ENCODE measurements at places on chromosomes 12 and 14.

DNA sequence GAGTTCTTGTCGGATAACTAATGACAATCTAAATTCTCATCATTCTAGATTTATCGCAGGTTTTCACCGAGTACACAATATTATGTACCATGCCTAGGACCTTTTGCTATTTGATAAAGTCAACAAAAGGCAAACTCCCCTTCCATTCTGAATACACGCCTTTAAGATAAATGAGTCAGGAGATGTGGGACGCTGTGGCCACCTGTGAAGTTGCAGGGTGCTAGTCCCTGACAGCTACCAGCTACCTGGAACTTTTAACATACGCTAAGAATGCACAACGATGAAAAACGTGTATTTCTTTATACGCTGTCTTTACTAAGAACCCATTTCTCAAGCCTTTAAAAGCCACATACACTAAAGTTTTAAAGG lies 678 bp downstream of the MDM1 start:
- no peaks in the 10 kb centered on the region for H3K27me3 ChIP-seq
- H3K27ac ChIP-seq: no peak overlapping the region

DNA sequence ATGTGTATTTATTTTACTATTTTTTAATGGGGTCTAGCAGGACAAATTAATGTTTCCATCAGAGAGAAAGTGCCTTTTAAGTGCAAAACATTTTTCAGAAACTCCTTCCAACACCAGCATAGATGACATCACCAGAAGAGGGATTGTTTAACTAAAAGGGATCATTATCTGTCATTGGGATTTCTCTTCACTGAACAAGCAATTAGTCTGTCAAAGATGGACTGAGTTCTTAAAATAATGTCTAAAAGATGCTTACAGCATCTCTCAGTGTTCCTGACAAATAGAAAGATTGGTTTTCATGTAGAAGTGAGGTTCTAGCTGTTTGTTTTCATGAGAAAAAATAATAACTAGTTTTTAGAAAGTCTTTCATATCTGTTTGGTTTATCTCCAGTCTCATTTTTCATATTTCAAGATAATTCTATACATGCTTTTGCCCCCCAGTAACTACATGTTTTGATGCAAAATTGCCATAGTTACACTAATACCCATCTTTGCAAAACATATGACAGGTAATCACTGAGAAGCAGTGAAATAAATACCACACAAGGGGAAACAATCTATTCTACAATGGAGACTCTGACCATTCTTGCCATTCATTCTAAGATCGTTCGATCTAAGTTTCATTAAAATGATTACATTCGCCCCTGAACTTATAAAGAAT lies 850.3 kb downstream of the GALC start:
- H3K27me3 ChIP-seq: no peaks in the 10 kb centered on the region
- H3K4me3 ChIP-seq: no peak overlapping the region
- H3K36me3 ChIP-seq: no peaks in the 10 kb centered on the region
- H3K4me1 ChIP-seq: no peaks in the 10 kb centered on the region
- no peak overlapping the region for H3K27ac ChIP-seq
- DNase-seq: no peak

DNA sequence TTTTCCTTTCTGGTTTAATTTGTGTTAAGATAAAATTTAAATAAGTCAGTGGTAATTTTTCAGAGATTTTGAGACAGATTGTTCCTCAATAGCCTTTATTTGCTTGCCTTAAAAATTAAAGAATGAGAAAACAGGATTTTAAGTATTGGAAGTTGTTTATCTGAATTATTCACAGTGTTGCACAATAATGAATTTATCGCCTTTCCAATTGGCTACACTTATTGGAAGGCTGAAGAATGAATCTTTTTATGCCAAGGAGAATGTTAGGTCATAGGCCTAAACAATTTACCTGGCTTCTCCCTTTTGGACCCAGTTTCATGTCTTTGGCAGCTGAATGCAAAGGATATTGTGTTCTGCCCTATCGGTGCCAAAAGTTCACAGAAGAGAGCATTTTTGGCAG lies 250.2 kb downstream of the NPAS3 start:
- no peaks in the 10 kb centered on the region for H3K36me3 ChIP-seq
- no peak overlapping the region for H3K4me3 ChIP-seq

GRCh38 chr12:49031573-49032161 lies 13.1 kb upstream of the PRKAG1 start:
- H3K4me3 ChIP-seq: no peak overlapping the region
- peaks cover 80% of the 10 kb centered on the region for H3K36me3 ChIP-seq
- DNase-seq: no peak
- H3K4me1 ChIP-seq: no peaks in the 10 kb centered on the region

GRCh38 chr12:92070054-92070863 lies 75.4 kb downstream of the BTG1 start:
- H3K4me1 ChIP-seq: no peaks in the 10 kb centered on the region
- H3K27me3 ChIP-seq: no peaks in the 10 kb centered on the region

DNA sequence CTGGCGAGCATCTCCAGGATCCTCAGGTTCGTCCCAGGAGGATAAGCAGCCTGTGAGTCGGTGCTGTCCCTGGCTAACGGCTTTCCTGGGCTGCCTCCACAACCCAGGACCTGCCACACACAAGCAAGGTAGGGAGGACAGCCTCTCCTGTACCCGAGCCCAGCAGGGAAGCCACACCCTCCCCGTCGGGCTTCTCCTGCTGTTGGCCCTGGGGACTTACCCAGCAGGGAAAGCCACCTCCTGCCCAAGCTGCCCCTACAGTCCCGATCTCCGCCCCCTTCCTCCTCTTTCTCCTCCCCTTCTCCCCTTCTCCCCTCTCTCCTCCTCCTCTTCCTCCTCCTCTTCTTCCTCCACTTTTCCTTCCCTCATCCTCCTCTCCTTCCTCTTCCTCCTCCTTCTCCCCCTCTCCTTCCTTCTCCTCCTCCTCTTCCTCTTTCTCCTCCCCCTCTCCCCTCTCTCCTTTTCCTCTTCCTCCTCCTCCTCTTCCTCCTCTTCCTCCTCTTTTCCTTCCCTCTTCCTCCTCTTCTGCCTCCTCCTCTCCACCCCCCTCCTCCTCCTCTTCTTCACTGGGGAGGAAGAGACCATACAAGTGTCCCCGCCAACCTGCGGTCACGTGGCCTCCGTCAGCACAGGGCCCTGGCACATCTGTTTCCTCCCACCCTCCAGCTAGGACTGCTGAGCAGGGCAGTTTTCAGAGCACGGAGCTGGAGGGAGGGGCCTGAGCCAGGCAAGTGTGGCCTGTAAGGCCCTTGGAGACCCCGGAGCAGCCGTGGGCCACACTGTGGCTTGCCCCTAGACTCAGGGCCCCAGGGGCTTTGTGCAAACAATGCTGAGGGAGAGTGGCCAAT lies 17.3 kb upstream of the RFLNA start:
- H3K27ac ChIP-seq: no peak overlapping the region
- H3K4me1 ChIP-seq: peaks cover 6% of the 10 kb centered on the region
- DNase-seq: no peak
- H3K36me3 ChIP-seq: no peaks in the 10 kb centered on the region

DNA sequence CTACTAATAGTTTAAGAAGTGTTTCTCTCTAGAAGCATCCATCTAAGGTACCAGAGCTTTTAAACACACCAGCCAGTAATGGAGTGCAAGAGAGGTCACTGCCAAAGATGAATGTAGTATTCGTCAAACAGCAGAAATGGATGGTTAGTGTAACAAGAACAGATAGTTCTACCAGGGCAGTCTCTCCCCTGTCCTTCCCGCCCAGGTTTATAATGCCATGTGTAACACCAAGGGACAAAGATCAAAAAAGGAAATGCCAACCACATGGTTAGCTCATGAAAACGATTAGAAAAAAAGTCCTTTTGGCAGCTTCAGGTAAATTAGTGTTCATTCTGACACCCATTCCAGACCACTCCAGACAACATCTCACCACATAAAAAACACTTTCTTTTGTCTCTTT lies 100.9 kb downstream of the RPS29 start:
- no peaks in the 10 kb centered on the region for H3K27me3 ChIP-seq
- DNase-seq: no peak
- no peaks in the 10 kb centered on the region for H3K4me1 ChIP-seq
- no peaks in the 10 kb centered on the region for H3K36me3 ChIP-seq
- no peak overlapping the region for H3K27ac ChIP-seq

- no peaks in the 10 kb centered on the region for H3K27me3 ChIP-seq
- H3K27ac ChIP-seq: peak overlapping the region; percentile 81
- peak overlapping the region; percentile 92 for H3K4me3 ChIP-seq
- DNase-seq: peak; percentile 88
Measured at GRCh38 chr12:6963016-6963731, 7.3 kb downstream of the PHB2 start.
